Lung microvascular endothelial cell (primary cell): ENCODE measurements at places on chromosomes 2 and 18.

GRCh38 chr2:39593439-39594393 is 72.0 kb upstream of the TMEM178A start:
- peak; percentile 8 for DNase-seq

- DNase-seq = no peak
Measured at GRCh38 chr2:165927353-165927752, 26.2 kb downstream of the TTC21B start.

GRCh38 chr2:4840791-4841190 is 851.4 kb upstream of the SOX11 start:
- DNase-seq = no peak

DNA sequence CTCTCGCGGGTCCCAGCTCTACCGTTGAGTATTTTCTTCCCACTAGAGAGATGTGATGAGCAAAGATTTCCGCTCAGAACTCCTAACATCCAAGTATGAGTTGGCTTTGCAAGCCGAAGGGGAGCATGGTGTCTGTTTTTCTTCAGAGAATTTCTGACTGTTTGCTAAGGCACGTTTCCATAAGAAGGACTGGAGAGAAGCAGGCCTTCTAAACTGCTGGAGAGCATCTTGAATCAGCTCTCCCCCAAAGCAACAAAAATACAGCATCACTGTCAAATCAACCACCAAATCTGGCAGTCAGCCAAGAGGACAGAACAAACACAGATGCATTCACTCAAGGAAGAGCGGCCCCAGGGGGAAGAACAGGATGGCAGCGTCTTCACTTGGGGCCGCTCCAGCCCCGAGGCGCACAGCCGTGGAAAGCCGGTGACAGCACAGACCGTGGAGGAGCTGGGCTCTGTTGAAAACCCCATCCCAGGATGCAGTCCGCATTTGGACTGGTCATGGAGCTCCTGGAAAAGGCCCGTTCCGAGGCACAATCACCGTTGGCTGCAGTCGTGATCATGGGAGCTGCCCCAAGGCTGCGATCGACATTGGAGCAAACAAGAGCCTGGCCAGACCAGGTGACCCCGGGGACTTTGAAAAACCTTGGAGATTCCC is 101.4 kb downstream of the NFATC1 start:
- peak; percentile 30 for DNase-seq

DNA sequence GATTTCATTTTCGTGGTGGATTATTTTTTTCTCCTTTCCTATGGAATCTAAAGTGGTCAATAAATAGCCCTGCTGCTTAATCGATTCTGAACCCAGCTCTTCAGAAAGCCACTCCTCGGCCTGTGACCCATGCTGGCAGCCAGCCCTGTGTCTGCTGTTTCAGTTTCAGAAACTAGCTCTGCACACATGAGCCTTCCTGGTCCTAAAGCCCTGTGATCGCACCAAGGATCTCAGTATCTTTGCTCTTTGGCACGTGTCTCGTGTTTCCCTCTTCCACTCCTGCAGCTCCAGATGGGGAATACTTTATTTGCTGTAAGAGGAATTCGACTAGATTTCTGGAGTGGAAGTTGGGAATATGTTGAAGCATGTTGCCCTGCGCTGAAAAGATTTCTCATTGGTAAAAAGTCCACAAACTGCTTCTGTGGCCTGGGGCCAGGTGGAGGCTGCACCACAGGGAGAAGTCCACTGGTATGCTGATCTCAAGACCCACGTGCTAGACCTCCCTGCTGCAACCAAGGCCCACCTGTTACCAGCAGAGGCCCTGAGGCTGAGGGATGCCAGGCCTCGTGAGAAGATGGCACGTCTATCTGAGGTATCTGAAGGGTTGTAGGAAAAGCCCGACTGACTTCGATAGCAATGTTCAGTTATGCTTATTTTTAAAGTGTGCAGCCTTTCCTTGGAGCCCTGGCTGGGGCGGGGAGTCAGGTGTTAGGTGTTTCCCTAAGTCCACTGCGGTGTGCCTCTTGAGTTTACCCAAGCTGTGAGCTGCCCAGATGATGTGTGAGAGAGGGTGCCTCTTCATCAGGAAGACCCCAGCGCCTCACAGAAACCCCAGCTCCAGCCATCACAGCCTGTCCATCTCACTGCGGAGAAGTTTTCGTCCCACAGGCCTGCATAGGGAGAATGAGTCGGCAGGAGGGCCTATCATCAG is 33.6 kb upstream of the CELF4 start:
- DNase-seq = no peak

DNA sequence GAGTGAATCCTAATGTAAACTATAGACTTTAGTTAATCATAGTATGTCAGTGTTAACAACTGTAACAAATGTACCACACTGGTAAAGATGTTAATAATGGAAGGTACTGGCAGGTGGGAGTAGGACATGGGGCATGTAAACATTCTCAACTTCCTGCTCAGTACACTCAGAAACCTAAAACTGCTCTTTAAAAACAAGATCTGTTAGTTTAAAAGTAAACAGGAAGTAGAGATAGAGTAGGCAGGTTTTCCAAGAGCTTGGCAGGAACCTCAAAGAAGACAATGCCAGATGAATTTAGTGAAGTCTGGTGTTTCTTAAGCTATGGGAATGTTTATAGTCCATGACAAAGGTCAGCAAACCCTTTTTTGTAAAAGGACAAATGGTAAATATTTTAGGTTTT is 46.6 kb downstream of the CCDC138 start:
- peak; percentile 55 for DNase-seq

DNA sequence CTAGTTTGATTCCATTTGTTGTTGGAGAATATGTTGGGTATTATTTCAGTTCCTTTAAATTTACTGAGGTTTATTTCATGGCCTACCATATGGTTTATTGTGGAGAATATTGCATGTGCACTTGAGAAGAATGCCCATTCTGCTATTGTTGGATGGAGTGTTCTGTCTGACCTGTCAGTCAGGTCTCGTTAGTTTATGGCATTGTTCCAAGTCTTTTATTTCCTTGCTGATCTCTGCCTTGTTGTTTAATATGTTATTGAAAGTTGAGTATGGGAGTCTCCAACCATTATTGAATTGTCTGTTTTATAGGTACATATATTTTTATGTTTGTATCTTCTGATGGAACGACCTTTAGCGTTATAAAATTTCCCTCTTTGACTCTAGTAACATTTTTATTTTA is 86.3 kb downstream of the PTPN4 start:
- DNase-seq = peak; percentile 43

DNA sequence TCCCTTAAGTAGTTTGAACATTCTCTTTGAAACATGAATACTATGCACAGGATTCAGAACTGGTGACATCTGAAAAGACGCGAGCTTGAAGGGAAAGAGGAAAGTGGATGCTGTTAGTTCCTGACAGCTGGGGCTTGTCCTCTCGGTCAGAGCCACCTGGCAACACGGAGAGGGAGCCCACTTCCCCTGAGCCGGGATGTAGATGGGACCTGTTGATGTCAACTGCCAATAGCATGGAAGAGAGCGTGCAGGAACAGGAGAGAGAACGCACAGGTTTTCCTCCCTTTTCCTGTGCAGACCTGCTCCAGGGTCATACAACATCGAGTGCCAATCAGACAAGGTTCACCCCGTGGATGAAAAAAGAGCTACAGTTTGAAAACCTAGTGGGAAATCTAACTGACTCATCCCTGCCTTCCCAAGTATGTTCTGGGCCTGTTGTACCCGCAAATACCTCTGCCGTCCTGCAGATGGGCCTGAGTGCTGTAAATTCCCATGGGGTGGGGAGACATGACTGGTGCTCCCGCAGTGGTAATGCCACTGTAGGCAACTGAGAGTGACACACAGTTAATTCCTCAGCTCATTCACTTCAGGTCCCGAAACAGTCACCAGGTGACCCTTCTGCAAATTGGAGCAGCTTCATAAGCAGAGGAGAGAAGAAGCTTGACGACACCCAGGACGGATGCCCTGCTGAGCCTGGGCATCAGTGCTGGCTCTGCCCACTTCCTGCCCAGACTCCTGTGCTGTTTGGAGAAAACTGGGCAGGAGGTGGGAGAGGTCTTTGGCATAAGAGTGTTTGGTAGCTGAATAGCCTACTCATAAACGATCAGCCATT is 13.9 kb upstream of the MBP start:
- DNase-seq = no peak

GRCh38 chr2:108184419-108184818 is 55.3 kb upstream of the SULT1C3 start:
- DNase-seq = peak; percentile 37

GRCh38 chr2:133503323-133503722 is 64.9 kb downstream of the NCKAP5 start:
- DNase-seq = no peak

DNA sequence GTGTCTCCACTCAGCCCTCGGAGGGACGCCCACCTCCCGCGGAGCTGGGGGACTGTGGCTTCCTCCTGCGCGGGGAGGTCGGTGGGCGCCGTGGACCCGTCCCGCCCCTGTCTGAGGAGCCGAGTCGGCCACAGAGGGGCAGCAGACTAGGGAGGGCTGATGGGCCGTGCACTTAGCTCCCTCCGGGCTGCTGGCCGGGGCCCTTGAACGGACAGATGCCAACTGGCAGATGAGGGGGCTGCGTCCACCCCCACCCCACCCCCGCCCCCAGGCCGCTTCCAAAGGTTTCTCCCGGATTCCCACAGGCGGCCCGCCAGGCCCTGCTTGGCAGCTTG is 10.4 kb upstream of the UBE2F start:
- no peak for DNase-seq

DNA sequence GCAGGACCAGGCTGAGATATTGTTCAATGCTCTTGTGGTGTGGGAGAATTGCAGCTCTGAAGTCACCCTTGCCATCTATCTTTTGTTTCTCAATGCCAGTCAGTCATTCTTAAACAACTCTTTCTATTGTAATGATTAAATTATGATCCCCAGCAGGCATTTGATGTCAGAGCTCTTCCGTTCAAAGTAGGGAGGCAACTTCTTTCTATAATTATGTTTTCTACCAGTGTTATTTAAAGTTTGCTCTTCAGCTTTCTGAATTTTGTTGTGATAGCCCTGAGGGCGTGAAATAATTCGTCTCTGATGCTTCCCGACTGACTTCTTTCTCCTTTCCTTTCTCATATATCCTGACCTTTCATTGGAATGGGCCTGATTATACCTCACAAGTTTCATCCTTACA is 161.4 kb upstream of the KLHL14 start:
- DNase-seq = no peak

DNA sequence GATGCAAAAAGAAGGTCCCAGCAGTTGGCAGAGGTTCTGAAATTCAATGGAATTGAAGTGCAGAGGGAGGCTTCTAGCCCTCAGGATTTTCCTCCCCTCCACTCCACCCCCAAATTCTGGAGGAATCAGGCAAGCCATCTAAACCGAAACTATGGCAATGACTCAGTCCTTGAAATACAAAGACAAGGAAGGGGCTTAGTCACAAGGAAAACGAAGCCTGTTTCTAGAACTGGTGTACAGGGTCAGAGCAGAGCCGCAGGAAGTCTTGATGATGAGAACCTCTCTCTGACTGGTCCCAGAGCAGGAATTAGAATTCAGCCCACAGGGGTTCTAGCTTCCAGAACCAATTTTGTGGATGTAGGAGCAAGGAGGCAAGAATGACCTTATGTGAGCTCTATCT is 111.7 kb upstream of the SCN1A start:
- peak; percentile 1 for DNase-seq

GRCh38 chr2:215760557-215760956 is 252.8 kb downstream of the MREG start:
- DNase-seq = peak; percentile 31

DNA sequence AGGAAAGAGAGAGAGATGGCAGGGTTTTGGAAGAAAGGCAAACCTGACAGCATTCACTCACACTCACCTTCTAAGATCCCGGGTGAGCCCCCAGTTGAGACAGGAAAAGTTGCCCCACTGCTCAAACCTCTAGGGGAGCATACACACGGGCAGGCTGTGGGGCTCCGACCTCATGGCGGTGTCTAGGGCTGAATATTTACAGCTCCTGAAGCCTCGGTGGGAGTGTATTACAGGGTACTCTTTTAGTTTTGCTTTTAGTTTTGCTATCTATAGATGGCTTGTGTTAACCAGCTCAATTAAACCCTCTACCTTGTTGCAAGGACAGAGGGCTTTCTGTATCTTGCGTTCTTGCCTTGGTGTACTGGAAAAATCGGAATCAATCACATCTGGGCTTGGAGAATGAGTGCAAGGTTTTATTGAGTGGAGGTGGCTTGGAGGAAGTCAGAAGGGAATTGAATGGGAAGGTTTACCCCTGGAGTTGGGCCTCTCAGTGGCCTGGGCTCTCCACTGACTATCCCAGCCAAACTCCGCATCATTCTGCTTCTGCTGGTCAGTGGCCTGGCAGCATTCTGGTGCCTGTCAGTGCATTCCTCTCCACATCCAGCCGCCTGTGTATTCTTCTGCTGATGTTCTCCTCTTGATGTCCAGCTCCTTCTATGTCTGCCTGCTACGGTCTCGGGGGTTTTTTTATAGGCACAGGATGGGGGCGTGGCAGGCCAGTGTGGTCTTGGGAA is 10.1 kb upstream of the IFIH1 start:
- DNase-seq = no peak

- no peak for DNase-seq
Measured at GRCh38 chr18:44938720-44939665, 258.3 kb downstream of the SETBP1 start.

DNA sequence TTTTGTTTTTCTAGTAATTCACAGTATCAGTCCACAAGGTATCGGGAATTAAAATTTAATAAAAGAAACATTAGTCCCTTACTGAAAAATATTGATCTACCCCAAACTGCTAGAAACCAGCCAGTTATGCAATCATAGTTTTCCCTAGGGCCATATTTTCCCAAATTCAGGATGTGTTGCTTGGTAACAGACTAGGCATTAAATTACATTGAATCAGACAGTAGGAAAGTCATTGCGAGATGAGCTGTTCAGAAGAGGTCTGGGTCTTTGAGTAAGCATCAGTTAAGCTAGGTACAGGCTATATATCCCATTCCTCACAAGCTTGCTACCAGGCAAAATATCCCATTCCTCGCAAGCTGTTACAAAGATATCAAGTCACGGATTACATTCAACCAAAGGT is 123.0 kb upstream of the CCDC150 start:
- DNase-seq = no peak

DNA sequence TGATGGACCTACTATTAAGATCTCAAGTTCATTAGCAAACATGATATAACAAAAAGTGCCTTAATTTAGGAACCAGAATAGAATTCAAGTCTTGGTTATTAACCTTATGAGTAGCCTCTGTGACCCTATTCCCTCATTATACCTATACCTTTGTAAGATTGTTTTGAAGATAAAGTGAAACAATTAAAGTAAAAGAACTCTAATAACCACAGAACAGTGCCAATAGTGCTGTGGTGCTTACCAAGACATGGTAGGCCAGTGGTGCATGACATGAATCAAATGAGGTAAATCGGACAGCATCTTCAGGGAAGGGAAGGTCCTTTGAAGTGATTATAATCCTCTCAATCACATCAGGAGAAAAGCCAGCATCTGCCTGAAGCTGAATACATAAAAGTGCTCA is 36.4 kb downstream of the METTL4 start:
- no peak for DNase-seq

DNA sequence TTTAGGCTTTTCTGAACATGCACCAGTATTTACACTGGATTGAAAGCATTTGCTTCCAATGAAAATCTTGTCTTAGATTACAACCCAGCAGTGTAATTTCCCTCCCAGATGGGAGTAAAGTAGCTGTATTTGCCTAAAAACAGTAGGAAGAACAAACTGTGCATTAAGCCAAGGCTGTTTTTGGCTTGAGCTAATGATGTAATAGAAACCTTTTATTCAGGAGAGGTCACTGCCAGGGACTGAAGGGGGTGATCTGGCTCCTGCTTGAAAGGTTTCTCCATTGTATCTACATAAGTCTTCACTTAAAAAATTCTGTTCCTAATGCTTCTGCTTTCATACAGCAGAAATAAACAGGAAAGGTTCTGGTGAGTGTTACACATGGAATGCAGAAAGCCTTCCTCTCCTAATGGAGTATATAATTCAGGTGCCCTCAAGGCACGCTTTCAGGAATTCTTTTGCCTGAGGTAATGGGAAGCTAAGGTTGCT is 74.4 kb downstream of the MEIS1 start:
- DNase-seq = peak; percentile 92

- peak; percentile 82 for DNase-seq
Measured at GRCh38 chr2:172288603-172289002, 138.8 kb upstream of the ITGA6 start.
